ENCODE measurements at places on chromosomes 2 and 18.

DNA sequence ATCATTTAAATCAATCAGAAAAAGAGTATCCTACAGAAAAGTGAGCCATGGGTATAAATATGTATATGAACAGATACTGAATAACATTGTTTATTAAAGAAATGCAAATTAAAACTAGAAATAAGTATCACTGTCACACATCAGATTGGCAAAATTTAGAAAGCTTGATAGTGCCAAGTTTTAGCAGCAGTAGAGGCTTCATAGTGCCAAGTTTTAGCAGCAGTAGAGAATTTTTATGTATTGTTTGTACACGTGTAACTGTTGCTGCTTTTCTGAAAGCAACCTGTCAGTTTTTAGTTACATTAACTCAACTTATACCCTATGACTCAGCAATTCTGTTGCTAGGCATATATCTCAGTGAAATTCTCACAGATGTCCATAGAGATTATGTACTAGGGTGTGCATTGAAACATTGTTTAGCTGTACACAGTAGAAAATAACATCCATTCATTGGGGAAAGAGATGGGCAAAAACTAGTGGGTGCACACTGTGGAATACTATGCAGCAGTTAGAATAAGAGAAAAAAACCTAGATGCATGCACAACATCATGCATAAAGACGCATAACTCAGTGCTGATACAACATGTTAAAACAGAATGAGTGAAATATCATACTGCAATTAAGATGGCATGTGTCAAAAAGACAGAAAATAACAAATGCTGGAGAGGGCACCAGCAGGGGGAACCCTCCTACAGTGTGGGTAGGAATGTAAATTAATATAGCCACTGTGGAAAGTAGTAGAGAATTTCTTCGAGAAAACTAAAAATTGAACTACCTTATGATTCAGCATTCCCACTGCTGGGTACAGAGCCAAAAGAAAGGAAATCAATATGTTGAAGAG lies 294.5 kb upstream of the NT5C1B start:
- DNase-seq, result peak; percentile 4

- DNase-seq, result no peak
Observed at GRCh38 chr2:190984595-190984994, 29.4 kb downstream of the STAT1 start.

DNA sequence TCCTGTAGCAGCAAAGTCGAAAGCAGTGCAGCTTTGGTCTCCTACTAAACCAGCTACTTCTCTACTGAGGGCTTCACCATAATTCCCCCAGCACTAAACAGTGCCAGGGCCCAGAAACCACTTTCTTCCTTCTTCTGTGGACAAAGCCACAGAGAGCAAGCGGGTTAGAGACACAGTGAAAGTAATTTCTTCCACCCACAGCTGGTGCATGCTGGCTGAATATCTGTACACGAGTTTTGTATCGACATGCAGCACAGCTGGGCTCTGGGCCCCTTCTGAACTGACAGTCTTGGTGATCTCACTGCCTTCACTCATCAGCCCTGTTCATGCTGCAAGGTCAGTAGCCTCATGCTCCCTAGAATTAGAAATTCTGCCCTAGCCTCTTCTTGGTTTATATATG lies 74.0 kb upstream of the SULT1C3 start:
- DNase-seq, result no peak

- no peak for DNase-seq
Observed at GRCh38 chr2:60644951-60645350, 91.5 kb upstream of the BCL11A start.

GRCh38 chr2:232568161-232568560 lies 17.7 kb downstream of the EIF4E2 start:
- DNase-seq, result no peak

- no peak for DNase-seq
Observed at GRCh38 chr18:37663446-37663845, 97.8 kb upstream of the CELF4 start.

- no peak for DNase-seq
Observed at GRCh38 chr2:233400961-233401360, 46.7 kb downstream of the DGKD start.

- DNase-seq, result peak; percentile 61
Observed at GRCh38 chr2:20525041-20526035, 78.5 kb downstream of the RHOB start.

DNA sequence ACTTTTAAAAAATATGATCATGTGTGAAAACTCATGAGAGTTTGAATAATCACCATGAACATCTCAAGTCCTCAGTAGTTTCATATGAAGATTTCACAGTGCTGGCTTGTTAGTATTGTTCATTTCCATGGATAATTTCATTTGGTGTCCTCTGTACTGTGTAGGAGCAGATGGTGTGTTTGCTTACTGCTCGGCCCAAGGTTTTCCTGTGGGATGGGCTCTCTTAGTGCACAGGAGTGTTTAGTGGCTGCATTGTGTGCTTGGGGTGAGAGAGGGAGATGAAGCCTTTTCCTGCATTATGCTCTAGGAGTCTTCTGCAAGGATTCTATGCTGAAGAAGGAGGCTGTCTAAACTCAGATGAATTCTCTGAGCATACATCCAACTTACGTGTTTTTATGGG lies 270.6 kb downstream of the SOCS6 start:
- no peak for DNase-seq

DNA sequence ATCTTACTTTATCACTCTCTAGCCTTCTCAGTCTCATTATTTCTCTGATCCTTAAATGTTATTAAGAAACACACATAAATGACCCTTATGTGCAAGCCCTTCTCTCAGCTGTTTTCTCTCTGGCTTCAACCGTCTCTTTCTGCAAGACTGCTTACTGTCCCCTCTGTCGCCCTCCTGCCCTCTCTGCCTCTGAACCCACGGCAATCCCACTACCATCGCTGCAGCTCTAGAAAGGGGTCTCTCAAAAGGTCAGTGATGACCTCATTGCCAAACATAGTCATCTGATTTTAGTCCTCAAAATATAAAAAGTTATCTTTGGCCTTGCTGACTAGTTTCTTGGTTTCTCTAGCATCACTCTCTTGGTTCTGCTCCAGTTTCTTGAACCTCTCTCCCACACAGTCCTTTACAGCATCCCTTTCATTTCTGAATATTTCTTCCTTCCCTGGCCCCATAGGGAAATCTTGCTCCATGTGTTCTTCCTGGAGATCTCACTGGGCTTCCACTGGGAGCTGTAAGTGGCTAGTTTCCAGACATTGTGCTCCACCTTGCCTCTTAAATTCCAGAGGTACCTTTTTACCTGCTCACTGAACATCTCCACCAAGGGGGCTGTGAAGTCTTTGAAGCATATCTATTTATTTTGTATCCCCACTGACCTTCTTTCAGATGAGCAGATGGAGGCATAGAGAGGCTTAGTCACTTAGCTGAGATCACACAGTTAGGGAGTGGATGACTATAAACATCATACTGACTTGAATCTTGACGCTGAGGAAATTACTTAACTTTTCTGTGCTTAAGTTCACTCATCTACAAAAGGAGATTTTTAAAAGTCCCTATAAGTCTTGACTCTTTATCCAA lies 96.2 kb downstream of the PDE1A start:
- no peak for DNase-seq

- DNase-seq, result peak; percentile 2
Observed at GRCh38 chr2:194087089-194087958, 1569.7 kb upstream of the SLC39A10 start.

DNA sequence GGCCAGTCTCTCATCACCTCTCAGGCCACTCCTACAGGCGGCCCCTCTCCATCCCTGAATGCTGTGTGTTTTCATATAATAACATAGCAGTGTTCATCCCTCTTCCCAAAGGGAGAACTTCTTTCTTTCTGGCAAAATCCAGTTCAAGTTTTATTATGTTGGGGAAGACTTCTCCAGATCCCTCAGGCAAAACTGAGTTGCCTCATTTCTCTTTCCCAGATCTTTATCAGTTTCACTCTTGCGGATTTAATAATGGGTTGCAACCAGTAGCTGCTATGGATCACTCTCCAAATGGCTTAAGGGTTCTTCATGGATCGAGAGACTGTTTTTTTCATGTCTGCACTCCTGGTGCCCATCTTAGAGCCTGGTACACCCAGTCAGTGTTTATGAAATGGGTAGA lies 129.9 kb downstream of the FHOD3 start:
- DNase-seq, result no peak

DNA sequence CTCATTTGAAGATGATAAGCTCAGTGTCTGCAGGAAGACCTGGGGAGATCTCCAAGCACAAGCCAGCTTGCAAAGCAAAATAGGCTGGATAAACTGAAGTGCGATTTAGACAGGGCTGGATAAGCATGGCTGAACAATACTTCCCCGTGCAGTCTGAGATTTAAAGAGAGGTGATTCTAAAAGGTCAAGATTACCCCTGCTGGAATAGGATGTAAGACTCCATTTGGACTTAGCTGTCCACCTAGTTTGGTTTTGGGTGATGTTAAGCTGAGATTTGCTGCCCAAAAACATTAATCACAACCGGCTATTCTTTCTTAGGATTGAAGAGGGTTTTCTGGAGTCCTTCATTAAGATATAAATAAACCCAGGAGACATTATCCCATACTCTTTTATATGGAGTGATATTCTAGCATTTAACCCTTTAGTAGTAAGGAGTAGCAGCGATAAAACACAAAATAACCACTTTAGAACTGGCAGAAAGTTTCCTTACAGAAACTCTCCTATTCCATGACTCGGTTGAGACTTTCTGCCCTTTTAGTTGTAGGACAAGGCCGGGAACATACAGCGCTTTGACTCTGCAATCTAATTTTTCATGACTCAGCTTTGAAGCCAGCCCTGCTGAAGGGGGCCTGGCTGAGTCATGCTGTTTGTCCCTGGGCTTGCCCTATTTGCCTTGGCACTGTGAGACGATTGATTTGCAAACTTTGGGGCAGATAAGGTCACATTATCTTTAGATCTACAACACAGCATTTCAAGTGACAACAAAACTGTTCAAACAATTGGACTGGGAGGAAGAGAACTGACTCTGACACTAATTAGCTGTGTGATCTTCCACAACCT lies 238.2 kb downstream of the GCA start:
- DNase-seq, result no peak

All from NCI-H1436 (cell line).